ENCODE measurements at places on chromosomes 11 and 22.

GRCh38 chr11:70573701-70574151, 175.4 kb downstream of the CTTN start:
- DNase-seq = no peak

DNA sequence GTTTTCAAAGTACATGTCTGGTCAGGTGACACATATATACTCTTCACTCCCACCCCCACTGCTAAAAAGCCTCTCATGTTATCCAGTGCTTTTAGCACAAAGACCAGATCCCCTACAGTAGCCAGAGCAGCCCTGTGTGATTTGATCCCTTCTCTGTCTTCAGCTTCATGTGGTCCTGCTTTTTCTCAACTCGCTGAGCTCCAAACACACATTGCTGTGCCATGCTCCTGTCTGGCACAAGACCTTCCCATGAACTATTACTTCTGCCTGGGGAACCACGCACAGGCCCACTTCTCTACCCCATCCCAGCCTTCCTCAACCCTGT, 127.1 kb downstream of the RASSF10 start:
- DNase-seq = no peak

DNA sequence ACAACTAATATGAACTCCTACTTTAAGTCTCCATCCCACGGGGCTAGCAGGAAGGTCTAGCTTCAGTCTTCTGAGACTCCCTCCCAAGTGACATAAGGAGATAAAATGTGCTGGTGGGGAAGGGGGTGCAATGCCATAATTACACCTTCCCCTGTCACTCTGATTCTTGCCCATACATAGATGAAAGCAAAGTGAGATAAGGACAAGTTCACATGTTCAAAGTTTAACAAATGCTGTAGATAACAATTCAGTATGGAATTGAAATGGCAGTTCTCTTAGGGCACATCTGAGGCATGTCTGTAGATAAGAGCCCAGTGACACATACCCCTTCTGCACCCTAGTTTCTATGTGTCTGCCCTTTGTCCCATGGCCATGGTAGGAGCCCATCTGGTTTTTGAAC, 38.2 kb upstream of the PANX1 start:
- DNase-seq = no peak

- no peak for DNase-seq
Measured at GRCh38 chr22:42178910-42179519, 48.4 kb upstream of the CYP2D6 start.

- no peak for DNase-seq
Measured at GRCh38 chr11:27653990-27654758, 46.1 kb downstream of the BDNF start.

DNA sequence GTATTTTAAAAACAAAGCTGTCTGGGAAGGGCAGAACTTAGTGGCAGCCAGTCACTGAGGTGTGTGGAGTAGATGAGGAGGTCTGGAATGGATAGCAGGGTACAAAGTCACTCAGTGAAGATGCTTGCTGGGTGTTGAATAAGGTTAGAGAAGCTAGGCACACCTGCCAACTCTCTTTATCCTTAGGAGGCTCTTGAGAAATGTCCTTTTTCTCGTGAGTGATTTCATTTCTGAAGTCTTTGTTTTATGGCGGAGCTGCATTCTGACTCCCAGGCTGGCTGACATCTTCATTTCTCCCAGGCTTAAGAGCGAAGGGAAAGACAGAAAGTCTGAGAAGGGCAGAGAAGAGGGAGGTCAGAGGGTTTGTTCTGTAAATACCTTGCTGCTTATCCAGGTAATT, 31.0 kb downstream of the CECR2 start:
- no peak for DNase-seq

All from non-pigmented ciliary epithelial cell (primary cell).